Femur (tissue), 1 donor: ENCODE measurements at places on chromosomes 6 and 20.

DNA sequence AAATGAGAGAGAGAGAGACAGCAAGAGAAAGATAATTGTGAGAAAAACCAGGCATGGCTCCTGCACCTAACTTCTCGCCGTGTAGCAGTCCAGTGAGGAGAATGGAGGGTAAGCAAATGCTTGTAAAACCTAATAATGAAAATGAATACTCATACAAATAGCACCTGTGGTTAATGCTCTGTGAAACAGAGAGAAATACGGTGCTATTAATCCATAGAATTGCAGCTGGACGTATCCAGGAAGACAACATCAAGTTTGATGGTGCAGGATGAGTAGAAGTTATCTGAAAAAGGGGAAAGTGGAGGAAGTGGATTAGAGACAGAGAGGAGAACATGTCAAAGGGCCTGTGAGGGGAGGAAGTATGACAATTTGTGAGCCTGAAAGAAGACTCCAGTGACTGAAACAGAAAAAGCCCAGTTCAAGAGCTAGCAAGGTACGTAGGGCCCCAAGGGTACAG, 89.4 kb upstream of the PAK5 start:
- DNase-seq, result no peak

DNA sequence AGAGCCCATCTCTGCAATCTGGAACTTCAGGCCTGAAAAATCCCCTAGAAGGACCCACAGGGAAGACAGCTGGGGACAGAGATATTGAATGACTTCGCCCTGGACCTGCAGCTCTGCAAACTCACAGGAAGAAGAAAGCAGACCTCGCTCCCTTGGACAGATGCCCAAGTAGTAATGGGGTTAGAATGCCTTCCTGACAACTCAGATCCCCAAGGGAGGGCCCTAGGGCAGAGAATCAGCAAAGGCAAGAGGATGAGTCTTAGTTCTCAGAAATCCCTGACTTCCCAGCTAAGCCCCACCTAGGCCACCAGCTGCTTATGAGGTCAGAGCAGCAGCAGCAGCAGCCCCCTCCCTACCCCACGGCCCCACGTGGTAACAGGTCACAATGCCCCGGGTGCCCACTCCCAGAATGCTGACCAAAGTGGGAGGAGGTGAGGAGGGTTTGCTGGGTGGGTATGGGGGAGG, at the start of gene C20orf141:
C20orf141 (plus strand) TSS at position 401 of the 465 bp plus-strand sequence. CDS start 198 bp downstream, outside the sequence.
- peak; percentile 46 for DNase-seq

DNA sequence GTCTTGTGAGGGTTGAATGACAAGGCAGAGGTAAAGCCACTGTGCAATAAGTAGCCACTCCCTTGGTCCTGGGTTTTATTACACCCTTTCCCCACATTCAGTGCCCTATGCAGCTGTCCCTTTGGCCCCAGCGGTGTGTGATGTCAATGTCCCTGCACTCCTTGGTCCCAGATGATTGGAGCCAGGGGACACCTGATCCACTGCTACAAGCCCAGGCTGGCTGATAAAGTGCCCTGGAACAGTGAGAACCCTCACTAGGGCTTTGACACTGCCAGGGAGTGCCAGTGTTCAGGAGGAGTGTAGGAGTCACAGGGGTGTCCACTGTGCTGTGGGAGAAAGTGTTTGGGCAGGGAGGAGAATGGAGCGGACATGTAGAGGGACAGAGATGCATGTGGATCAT, 30.4 kb downstream of the GABRR1 start:
- DNase-seq, result no peak

- DNase-seq, result no peak
Measured at GRCh38 chr6:14386668-14387067, 269.1 kb downstream of the CD83 start.

- DNase-seq, result no peak
Measured at GRCh38 chr20:31746068-31746878, 7.2 kb downstream of the TPX2 start.

GRCh38 chr6:158643836-158644230, 710 bp downstream of the DYNLT1 start:
- DNase-seq, result peak; percentile 36

DNA sequence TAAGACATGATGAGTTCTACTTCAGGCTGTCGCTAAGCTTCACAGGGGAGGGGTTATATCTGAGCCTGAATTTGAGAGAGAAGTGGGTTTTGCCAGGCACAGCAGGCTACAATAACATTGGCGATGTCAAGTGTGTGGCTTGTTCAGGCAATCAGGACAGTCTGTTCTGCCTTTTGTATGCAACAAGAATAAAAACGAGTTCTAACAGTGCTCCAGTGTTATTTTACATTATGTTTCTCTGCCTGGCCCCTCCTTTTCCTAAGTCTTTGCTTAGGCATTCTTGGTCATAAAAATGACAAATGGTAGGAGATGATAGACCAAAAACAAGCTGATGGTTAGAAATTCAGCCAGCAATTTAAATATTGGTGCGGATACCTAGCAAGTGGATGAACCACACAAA, 26.8 kb downstream of the PAQR8 start:
- no peak for DNase-seq
